ENCODE measurements at places on chromosomes 13 and 19. TPM values are rescaled to one million over a fixed set of nuclear protein-coding genes. Genes with fewer than 3 reads are reported as not detected.

The DNAJC15 gene
- 5.4 TPM for total RNA-seq

DNA sequence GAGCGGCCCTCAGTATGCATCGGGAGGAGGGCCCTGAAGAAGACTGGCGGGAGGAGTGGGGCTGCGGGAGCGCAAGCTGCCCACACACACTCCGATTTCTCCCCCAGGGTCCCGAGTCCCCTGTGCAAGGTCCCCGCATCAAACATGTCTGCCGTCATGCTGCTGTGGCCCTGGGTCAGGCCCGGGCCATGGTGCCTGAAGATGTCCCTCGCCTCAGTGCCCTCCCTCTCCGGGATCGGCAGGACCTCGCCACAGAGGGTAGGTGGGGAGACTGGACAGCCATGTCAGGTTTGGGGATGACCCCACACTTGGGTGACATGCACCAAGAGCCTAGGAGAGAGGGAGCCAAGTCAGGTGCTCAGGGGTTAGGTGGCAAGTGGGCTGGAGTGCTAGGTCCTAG, 4.7 kb downstream of the KMT2B start:
- DNase-seq, result no peak

The FUT1 gene
- total RNA-seq, result not detected

GRCh38 chr13:98528663-98529064, 48.2 kb downstream of the STK24 start:
- peak; percentile 31 for DNase-seq

The PRTN3 gene
- total RNA-seq, result not detected

DNA sequence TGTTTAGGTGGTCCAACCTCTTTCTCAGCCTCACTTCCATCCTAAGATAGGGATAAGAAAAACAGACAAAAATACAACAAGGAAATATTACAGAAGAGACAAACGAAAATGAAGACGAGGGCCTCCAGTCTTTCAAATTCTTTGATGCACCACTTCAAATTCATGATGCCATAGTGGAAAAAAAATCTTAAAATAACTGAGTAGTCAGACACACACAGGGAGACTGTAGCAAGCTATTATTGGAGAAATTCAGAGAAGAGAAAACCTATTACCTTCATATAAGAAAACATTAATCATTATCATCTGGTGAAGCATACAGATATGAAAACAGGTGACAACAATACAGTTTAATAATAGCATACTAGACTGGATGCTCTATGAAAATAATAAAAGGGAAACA, 548.2 kb downstream of the KCTD12 start:
- DNase-seq, result no peak

The RDH13 gene
- 15.9 TPM for total RNA-seq

DNA sequence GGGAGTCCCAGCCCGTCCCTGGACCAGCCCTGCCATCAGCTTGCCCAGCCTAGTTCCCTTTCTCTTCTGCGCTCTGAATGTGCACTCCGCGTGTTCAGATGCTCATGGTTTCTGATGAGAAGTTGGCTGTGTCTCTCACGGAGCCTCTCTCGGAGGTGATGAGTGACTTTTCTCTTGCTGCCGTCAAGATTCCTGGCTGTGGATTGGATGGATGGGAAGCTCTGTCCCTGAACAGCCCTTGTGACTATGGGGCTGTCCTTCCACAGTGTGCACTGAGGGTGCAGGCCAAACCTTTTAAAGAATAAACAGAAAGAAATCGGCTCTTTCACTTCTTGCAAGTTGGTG, 24.4 kb downstream of the WTIP start:
- no peak for DNase-seq

The MAG gene
- total RNA-seq, result 0.61 TPM

The HRC gene
- total RNA-seq, result not detected

The RNF225 gene
- total RNA-seq, result 0.48 TPM

The MAB21L1 gene
- not detected for total RNA-seq

The SIGLECL1 gene
- not detected for total RNA-seq

GRCh38 chr13:79674765-79675515, 194.0 kb downstream of the NDFIP2 start:
- no peak for DNase-seq

The CPB2 gene
- not detected for total RNA-seq

The PRR22 gene
- 1.8 TPM for total RNA-seq

DNA sequence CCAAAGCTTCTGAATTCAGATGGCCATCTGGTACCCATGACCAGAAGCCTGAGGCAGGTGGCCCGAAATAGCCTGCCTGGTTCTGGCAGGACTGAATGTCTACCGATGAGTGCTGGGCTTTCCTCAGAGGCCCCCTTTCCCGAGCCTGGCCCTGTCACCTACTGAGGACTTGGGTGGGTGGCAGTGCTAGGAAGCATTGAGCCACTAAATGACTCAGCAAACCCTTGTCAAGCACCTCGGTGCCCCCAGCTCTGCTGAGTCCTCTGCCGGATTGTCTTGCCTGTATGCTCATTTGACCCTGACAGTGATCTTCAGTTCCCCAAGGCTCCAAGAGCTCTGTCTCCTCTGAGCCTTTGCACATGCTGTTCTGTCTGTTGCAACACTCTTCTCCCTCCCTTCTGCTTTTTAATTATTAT, 17.9 kb downstream of the PPP1R37 start:
- DNase-seq, result no peak

DNA sequence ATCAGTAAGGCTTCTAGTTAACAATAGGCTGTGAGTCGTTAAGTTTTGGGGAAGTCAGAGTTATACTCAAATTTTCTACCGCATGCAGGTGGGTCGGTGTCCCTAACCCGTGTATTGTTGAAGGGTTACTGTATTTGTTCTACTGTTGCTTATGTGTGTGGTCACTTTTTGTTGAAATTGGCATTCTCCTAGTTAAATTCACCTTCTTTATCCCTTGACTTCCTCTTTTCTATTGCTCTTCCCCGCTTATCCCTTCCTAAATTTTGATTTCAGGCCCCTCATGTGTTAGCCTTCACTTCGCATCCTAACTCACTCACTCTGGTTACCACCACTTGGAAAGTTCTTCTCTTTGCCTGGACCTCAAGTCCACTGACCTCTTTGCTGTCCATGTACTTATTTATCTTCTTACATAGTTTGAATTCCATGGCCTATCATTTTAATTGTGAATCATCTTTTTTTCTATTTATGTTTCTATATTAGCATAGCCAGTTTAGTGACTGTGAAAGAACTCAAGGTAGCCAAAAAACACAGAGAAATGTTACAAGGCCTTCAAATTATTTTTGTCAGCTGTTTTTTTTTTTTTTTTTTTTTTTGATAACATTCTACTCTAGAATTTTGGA, 52.9 kb downstream of the NDFIP2 start:
- DNase-seq, result no peak

The SELENOV gene
- not detected for total RNA-seq

DNA sequence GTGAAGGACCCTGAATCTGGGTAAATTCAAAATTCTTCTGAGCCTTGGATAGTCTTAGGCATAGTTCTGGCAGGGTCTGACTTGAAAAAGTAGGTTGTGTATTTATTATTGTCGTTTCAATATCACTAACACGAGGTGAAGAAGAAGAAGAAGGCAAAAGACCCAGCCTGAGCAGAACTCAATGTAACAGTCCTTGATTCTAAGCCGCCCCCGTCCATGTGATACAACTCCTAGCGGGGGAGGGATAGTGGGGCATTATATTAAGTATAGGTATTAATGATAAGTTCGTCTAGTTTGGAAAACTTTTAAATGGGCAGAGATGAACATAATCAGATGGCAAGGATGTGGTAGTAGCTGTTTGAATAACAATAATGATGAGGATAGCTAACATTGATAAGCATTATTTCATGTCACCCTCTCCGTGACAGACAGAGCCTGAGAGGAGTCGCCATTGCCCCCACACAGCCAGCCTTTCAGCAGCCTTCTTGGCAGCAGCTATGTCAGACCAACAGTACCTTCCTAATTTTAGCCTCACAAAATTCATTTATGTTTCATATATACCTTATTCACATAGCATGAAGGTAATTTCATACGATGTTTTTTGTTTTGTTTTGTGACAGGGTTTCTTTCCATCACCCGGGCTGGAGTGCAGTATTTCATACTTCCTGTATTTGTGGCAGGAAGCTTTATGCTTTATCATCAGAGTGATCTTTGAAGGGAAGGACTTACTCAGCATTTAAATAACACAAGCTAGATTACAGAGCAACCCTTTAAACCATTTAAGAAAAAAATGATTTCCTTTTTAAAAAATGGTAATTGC, 64.4 kb upstream of the NPAS1 start:
- DNase-seq, result no peak

DNA sequence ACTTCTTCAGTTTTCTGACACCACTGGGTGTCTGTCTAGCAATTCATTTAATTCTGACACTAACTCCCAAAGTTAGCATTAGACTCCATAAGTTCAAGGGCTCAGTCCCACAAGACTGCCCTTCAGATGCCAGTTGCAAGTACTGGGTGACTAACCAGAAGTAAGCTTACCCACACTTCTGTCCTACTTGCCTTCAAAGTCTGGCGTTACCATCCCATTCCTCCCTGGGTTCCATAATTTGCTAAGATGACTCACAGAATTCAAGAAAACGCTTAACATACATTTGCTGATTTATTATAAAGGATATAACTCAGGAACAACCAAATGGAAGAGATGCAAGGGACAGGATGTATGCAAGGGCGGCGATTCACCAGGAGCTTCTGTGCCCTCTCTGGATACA, 45.5 kb upstream of the NPAS1 start:
- no peak for DNase-seq

The MIDN gene
- 52.9 TPM for total RNA-seq

DNA sequence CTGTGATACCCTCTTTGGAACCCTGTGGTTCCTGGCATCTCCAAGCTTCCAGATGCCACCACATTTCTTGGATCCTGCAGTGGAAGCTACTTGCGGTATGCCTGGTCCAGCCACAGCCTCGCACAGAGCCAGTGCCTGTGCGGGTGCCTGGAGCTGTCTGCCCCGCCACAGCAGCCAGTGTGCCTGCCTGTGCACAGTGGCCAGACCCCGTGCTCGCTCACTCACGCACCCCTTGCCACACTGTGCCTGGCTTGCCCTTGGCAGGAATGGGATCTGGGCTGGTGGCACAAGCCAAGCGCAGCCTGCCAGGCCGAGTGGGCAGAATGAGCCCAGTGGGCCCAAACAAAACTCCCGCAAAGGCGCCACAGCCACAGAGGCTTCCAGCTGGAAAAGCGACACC, 26.2 kb downstream of the POMP start:
- no peak for DNase-seq

The SLC6A16 gene
- 2.3 TPM for total RNA-seq

DNA sequence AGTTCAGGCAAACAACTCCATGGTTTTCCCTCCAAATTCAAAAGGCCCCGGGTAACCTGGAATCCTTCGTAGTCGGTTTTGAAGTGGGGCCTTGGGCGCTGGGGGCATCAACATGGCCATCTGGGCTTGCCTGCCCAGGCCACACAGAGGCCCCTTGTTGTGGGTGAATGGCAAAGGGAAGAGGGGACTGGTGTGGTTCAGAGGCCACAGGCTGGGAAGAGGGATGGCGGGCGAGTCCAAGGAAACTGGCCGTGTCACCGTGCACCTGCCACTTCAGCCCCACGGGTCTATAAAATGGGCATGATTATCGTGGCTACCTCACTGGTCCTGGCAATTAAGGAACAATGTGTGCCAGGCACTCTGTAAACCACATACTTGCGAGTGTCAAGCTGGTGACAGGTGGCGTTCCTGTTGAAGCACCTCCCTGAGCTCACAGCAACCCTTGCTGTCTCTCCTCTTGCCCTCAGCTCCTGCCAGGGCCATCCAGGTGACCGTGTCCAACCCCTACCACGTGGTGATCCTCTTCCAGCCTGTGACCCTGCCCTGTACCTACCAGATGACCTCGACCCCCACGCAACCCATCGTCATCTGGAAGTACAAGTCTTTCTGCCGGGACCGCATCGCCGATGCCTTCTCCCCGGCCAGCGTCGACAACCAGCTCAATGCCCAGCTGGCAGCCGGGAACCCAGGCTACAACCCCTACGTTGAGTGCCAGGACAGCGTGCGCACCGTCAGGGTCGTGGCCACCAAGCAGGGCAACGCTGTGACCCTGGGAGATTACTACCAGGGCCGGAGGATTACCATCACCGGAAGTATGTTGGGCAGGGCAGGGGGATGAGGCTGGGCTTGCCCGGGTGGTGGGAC, 1.3 kb downstream of the LSR start:
- peak; percentile 52 for DNase-seq

DNA sequence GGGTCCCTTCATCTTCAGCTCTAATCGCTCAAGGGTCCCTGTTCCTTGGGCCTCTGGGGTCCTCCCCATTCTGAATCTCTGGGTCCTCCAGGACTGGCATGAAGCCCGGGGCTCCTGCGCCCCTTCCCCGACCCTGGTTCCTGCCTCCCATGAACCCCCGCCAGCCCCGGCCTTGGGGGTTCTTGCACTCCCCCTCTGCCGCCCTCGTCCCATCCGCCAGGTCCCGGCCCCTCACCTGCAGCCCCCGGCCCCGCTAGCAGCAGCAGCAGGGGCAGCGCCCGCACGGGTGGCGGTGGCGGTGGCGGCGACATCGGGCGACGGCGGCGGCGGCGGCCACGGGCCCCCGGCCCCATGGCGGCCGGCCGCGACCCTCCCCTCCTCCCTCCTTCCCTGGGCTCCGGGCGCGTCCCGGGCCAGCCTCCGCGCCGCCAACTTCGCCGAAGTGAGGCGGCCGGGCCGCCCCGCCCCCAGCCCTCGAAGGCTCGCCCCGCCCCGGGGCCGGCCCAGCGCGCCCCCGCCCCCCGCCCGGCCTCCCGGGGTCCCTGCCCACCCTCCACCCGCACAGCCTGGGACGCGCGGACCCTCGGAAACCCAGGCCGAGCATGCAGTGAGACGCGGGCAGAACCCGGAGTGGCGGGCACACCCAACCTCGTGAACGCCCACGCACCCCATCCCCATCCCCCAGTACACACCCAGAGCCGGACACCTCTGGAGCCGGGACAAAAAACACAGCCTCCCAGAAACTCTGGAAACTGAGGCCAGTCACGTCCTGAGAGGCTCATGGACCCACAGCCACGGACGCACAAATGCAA, at the start of gene NOTCH3:
TSS of gene NOTCH3 (minus strand) at position 443 of the 812 bp plus-strand sequence. CDS start at position 353, 90 bp downstream.
- no peak for DNase-seq

The KLK13 gene
- total RNA-seq, result not detected

DNA sequence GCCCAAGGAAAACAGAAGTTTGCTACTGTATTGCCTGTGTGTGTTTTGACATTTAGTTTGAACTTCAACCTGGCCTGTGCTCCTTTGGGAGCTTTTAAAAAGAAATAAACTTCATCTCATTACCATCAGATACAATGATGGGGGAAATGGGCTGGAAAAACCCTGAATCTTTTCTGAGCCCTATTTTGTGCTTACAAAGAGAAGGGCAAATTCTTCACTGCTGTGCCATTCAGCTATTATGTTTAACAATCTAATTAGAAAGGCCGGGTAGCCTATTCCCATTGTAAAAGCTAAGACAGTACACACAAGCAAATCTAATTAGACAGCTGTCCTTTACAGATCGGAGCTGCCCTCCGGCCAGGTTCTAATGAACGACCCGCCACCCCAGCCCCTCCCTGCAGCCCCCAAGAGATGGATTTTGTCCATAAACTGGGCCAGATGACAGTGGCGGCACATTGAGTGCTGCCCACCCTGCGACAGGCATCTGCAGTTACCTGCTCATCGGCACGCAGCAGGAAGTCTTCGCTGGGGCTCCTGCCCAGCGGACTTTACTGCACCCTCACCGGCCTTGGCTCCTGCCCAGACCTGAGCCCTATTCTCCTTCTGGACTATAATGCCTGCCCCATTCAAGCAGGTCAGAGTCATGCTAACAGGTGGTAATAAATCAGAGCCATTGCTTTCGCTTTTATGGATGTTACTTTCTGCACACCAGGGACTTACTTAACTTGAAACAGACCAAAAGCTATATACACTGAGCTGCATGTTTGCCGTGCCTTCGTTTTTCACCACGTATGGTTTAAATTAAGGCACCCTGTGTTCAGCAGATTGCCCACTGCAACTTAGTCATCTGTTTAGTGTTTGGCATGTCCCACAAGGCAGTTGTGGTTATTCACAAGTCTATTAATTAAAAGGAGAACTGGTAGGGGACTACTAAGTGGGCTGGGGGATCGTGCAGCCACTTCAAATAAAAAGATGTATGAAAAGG, 549.6 kb downstream of the FGF9 start:
- no peak for DNase-seq
